ENCODE measurements at places on chromosomes 7 and 10. TPM values are rescaled to one million over a fixed set of nuclear protein-coding genes. Genes with fewer than 3 reads are reported as not detected.

GRCh38 chr10:58240531-58240930 is 27.2 kb downstream of the IPMK start:
- no peak for DNase-seq

DNA sequence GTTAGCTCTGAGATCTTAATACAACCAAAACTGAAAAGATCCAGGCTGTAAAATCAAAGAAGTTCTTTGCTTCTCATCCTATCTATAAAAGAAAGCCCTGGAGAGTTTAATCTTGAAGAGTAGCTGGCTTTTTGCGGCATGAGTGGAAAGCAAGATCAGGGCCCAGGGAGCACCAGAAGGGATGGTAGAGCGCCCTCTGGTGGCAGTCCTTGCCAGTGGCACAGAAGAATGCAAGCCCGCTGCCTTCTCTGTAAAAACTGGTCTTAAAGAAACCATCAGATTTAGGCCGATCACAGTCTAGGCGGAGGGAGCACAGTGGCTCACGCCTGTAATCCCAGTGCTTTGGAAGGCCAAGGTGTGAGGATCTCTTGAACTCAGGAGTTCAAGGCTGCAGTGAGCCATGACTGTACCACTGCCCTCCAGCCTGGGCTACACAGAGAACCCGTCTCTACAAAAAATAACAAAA is 35.6 kb downstream of the CPN1 start:
- peak; percentile 79 for DNase-seq

GRCh38 chr7:4957847-4958476 is 1.0 kb downstream of the MMD2 start:
- no peak for DNase-seq

DNA sequence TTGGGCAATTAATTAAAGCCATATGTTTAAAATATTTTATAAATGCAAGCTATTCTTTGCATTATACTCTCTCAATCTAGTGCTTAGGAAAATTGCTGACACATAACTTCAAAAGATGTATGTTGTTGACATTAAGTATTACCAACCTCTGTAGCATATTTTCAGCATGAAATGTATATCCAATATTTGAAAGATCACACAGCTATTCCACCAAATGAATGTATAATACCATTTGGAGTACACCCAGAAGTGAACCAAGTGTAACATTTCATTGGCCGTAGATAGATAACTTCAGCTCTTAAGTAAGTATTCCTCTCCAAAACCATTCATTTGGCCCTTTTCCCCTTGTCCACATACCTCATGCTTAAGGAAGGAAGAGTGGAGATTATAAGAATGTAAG is 104.6 kb downstream of the HECTD2 start:
- DNase-seq = no peak

STEAP4 gene
- 0.02 TPM for total RNA-seq

- peak; percentile 36 for DNase-seq
Observed at GRCh38 chr7:127792528-127793342, 140.7 kb downstream of the SND1 start.

DNA sequence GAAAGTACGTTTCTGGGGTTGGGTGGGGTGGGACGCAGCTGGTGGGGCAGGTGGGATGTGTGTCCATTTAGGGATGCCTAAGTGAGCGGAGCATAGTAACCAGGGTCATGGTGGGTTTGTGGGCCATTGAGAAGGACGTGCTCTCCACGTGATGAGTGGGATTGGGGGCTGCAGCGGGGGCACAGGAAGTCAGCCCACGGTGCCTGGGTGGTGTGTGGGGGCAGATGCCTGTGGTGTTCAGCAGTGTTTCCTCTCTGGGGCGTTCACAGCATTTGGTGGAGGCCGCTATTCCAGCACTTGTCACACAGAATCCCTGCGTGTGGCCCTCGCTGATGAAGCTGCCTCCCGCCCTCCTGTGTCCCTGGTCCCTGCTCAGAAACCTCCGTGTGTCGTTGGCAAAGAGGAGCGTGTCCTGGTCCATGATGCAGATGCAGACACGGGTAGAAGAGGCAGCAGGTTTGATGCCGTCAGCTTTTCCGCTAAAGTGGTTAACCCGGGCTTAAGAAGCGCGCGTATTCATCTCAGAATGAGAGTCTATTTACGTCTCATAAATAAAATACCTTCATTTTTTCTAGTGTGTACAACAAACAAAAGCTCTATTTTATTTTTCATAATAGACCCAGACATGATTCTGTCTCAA is 274.2 kb downstream of the ADARB2 start:
- no peak for DNase-seq

DNA sequence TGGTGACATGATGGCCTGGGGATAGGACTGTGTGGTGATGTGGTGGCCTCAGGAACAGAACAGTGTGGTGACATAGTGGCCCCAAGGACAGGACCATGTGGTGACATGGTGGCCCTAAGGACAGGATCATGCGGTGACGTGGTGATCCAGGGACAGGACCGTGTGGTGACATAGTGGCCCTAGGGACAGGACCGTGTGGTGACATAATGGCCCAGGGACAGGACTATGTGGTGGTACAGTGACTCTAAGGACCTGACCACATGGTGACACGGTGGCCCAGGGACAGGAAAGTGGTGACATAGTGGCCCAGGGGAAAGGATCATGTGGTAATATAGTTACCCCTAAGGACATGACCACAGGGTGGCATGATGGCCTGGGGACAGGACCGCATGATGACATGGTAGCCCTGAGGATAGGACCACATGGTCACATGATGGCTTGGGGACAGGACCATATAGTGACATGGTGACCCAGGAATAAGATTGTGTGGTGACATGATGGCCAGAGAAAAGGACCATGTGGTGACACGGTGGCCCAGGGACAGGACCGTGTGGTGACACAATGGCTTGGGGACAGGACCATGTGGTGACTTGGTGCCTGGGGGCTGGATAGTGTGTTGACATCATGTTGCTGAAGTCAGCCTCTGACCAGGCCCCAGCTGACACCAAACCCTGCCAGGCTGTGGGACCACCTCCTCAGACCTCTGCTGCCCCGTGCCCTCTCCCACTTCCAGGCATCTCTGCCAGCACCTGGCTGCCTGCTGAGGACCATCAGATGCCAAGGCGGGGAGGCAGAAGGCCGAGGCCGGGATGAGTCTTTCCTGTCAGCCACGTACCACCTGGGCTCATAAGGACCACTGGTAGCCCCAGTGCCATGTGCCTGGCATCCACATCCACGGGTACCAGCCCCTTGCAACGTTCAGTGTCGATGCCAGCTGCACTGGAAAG is 99.5 kb downstream of the ADAM12 start:
- no peak for DNase-seq

DNA sequence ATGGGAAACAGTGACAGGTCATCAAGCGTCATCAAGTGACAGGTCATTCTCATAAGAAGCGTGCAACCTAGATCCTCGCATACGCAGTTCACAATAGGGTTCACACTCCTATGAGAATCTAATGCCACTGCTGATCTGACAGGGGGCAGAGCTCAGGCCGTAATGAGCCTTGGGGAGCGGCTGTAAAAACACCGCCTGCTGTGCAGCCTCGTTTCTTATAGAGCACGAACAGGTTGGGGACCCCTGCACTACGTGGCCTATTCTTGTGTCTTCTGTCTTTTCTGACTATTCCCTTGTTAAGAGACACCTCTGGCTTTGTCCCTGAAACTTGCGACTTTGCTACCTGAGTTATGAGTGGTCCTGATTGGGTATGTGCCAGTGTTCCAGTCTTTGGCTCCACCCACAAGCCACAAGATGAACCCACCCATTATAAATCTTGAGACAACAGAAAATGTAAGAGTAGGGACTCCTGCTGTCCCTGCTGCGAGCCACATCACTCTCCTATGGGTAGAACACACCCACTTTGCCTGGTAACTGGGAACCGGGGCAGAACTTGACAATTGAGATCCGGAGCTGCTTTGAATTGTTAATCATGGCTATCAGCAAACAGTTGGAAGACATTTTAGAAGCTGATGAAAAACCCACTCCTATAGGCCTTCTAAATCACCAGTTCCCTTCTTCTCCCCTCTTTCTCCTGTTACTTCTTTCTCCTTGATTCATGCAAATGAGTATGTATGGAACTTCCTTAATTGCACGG is 55.8 kb upstream of the EXOC4 start:
- no peak for DNase-seq

GRCh38 chr7:1196950-1197349 is 35.7 kb upstream of the UNCX start:
- DNase-seq = no peak

DNA sequence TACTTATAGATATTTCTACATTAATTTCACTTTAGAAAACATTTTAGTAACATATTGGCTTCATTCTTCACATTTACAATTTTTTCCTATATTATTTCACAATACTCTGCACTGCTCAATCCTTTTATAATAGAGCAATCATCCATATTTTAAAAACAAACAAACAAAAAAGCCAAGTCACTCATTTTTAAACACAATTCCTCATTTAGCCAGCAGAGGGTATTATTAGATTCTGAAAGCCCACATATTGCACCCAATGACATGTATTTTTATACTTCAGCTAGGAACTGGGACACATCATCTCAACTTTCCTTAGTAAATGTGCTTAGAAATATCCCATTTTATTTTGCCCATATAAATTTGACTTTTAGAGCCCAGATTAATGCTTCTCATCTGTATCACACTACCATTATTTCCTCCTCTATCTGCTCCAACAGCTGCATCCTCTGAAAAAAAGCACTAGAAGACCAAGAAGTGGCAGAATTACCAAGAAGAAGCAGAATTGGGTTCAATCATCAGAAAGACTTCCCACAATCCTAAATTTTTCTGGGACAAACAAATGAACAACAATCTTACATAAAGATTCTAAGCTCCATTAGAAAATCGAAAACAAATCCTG is 29.5 kb downstream of the CTNNA3 start:
- peak; percentile 53 for DNase-seq

GPC2 gene
- 3.6 TPM for total RNA-seq

DNA sequence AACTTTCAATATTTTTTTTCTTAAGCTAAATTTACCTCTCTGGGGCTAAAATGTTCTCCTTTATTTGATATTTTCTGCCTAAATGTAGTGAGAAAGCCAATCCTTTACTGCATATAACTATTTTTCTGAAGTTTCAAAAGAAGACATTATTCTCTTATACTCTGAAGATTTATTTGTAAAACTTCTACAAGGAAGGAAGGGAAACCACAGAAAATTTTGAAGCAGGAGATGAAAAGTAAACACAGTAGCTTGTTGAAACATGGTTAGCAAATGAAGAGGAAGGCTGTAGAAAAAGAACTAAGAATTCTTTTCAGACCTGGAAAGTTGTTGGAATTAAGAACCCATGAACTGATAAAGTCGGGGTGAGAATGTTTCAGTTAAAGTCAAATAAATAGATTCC is 330.3 kb downstream of the HGF start:
- DNase-seq = no peak

- no peak for DNase-seq
Observed at GRCh38 chr7:106597751-106598546, 63.0 kb downstream of the CCDC71L start.

DNA sequence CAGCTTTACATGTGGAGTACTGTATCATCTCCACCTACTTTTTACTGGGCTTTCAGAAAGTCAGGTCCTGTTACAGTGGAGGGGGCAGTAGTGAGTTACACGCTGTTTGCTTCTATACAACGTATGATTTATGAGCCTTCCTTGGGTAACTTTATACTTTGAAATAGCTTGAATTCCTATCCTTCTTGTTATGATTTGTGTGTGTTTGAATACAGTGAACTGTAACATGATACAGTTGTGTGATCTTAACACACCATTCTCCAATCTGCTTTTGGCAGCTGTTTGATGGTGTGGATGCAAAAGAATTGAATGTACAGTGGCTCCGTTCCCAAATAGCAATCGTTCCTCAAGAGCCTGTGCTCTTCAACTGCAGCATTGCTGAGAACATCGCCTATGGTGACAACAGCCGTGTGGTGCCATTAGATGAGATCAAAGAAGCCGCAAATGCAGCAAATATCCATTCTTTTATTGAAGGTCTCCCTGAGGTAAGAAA is 41.7 kb downstream of the SP8 start:
- DNase-seq = peak; percentile 86

HMX2 gene
- total RNA-seq = not detected

ECHDC3 gene
- total RNA-seq = 4.4 TPM

GRCh38 chr7:147089051-147089461 is 972.5 kb downstream of the CNTNAP2 start:
- peak; percentile 24 for DNase-seq

TMEM229A gene
- not detected for total RNA-seq

- DNase-seq = no peak
Observed at GRCh38 chr10:109737626-109738025, 185.7 kb downstream of the XPNPEP1 start.

DNA sequence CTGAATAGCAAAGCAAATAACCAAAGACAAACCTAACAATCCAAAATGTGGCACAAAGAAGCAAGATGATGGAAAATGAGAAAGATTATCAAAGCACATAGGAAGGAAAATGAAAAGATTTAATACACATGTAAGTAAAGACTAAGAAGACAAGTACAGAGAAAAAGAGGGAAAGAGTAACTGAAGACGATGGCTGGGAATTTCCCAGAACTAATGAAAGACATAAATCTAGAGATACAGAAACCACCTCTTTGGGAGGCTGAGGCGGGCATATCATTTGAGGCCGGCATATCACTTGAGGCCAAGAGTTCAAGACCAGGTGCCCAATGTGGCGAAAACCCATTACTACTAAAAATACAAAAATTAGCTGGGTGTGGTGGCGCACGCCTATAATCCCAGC is 46.8 kb downstream of the CCDC6 start:
- no peak for DNase-seq

DNA sequence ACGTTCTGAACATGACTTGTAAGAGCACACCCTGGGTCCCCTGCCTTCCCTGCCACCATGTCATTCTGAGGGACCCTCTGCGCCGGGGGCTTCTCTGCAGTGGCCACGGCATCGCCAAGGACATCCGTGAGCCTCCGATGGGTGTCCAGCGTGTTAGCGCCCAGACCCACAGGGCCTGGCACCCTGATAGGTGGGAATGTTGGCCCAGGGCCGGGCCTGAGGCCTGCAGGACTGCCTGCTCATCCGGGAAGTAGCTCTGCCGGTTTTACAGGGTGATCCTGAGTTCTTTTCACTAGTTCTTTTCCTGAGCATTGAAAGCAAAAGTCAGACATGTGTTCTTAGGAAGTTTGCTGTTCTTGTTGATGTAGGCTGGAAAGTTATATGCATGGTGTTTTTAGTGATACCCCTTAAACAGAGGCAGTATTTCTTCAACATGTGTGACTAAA is 54.5 kb downstream of the WDR37 start:
- DNase-seq = no peak

GRCh38 chr7:150992833-150993302 is 2.1 kb downstream of the NOS3 start:
- DNase-seq = no peak

DNA sequence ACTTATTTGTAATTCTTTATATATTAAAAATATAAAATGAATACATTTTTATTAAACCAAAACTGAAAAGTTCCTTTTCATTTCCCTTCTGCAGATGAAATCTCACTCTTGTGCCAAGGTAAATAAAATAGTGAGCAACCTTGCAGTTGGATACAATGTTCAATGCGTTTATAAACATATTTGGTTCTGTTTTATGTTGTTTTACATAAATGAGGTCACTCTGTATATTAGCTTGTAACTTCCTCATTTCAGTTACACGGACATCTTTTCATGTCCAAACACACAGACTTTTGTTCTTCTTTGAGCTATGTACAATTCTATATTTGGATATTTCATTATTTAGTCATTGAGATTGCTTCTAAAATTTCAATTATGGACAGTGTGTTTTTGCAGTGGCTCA is 107.7 kb downstream of the BBS9 start:
- no peak for DNase-seq

GRCh38 chr7:379456-380138 is 89.6 kb downstream of the FOXL3 start:
- DNase-seq = no peak
